ENCODE measurements at places on chromosomes 11 and 22.

- DNase-seq = no peak
Measured at GRCh38 chr11:44557464-44557863, 8.0 kb upstream of the CD82 start.

DNA sequence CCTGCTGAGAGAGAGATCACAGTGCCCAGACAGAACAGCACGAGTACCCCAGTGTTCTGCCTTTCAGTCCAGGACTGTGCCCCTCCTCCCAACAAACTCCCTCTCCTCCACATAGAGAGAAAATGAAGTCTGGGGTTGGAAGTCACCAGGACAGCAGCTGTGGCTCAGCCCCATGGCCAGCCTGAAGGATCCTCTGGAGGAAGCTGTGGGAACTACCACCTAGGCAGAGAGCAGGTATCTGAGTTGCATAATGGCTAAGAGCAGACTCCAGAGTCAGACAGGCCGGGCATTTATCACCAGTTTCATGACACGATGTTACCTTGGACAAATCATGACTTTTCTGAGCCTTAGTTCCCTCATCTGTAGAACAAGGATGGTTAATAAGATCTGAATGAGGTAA lies 61.2 kb upstream of the RRAS2 start:
- DNase-seq = no peak

DNA sequence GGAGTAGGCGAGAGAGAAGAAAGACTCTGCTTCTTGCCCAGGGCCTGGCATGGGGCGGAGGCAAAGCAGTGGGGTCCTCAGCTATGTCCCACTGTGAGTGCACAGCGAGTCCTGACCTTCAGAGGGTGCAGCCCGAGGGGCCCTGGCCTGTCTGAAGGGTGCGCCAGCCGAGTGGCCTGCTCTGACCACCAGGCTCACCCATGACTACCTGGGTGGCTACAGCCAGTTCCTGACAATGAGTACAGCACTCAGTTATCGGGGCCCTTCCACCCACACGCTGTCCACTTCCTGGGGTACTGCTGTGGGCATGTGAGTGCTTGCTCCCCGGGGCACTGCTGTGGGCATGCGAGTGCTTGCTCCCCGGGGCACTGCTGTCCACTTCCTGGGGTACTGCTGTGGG lies 74.1 kb upstream of the B3GAT1 start:
- DNase-seq = no peak

DNA sequence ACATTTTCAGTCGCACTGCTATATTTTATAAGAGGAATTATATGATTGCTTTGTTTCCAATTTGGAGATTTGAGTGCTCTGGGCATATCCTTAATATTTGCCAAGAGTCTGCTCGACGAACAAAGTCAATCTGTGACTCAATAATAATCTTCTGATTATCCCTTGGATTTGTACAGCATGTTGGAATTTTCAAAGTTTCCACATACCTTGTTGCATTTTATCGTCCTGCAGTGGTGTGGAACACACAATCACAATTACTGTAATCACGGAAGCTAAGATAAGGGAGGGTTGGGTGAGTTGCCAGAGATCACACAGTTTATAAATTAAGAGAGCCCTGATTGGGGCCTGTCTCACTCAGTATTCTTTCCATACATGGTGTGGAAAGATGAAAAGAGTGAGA lies 189.3 kb downstream of the GUCY1A2 start:
- no peak for DNase-seq

GRCh38 chr22:29328566-29329500 lies 13.3 kb upstream of the RASL10A start:
- no peak for DNase-seq

DNA sequence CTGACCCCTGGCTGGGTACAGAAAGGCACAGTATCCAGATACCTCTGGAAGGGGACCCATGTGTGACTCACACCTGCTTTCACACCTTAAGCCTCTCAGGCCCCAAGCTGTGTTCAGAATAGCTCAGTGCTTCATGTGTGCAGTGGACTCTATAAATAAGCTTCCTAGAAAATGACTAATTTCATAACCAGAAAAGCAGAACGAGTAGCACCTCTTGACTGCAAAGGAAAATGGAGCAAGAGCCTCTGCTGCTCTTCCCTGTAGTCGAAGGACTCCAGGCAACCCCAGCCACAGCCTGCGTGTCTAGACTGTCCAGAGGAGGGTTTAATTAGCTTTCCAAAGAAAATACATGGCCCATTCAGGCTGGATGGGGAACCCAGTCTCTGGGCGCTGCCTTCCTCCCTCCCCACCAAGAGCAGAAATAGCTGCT lies 23.1 kb downstream of the PTPN5 start:
- DNase-seq = no peak

- DNase-seq = no peak
Measured at GRCh38 chr11:102036757-102037156, 10.5 kb upstream of the CFAP300 start.

DNA sequence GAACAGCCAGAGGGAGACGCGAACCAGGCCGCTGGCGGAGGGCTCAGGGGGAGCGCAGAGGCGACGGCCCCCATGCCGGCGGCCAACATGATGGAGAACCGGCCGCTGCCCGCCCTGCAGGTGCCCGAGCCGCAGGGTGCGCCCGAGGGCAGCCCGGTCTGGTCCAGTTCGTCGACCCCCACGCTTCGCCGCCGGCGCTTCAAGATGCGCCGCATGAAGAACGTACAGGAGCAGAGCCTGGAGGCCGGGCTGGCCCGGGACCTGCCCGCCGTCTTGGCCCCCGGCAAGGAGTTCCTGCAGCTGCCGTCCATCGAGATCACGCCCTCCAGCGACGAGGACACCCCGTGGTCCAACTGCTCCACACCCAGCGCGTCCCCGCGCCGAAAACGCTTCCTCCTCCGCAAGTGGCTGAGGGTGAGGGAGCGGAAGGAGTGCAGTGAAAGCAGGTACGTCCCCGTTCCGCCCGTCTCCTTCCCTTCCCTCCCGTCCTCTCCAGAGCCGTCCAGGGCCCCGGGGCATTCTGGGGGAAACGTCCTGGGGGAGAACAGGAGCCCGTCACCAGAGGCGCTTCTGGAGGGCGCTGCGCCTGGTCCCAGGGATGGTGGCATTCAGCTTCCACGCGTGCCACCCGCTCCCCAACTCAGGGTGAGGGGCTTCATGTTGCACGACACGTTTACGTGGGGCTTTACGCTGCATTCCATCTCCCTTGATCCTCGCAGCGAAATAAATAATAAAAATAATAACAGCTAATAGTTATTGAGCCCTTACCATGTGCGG lies 840 bp downstream of the GRAMD1B start:
- peak; percentile 79 for DNase-seq

- no peak for DNase-seq
Measured at GRCh38 chr22:49961005-49961600, 531 bp downstream of the PIM3 start.

DNA sequence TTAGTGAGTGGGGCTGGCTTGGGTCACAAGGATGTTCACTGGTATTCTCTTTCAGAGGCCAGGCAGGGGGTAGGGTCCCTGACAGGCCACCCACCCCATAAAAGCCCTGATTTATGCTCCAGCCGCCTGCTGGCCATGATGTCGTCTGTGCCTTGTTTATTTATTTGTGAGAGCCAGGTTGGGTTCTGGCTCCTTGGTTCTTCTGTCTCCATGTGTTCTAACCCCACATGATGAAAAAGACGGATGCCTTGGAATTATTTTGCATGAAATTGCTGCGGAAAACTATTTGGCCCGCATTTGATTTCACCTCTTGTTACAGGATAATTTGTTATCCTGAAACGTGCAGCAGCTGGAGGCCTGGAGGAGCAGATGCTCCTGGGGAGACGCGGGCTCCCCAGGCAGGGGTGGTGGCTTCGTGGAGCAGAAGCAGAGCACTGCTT lies 46.3 kb upstream of the WNT11 start:
- no peak for DNase-seq

DNA sequence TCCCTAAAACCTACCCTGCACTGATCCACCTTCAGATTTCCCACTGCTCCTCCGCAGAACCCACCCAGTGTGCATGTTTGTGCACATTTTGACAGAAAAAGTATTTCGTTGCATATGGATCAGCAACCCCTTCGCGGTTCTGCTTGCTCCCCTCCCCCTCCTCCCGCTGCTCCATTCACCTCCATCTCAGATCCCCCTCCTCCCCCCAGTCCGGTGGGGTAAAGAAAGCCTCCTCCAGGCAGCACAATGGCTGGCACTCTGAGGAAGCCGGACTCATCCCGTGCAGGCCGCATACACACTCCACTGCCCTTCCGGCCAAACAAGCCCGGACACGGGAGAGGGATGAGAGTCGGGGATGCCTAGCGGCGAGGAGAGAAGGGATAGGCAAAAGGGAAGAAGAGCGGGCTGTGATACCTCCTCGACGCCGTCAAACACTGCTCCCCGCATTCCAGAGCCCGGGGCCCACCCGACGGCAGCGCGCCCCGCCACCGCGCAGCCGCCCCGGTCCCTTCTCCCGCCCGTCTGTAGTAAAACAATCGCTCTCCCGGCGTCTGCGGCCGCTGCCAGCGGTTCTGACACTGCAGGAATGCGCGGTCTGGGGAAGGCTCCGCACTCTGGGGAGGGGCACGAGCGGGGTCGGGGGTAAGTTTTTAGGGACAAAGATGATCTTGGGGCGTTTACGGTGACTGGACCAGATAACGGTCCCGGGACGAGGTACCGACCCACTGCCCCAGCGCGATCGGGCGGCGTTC lies 915 bp downstream of the FEZ1 start:
- peak; percentile 54 for DNase-seq

DNA sequence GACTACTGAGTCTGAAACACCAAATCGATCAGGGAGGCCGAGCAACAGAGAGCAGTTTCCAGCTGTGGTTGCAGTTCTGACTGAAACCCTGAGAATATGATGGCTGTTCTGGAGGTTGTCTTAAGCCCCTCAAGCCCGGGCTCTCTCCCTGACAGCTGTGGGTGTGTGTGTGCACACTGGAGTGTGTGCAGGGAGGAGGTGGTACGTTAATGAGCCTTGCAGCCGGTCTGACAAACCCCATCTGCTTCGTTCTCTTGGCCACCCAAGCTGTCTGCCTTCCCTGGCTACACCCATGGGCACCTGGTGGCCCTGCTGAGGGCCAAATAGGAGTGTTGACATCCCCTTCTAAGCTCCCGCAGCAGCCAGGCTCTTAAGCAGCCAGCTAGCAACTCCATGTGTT lies 189.8 kb downstream of the KIRREL3 start:
- no peak for DNase-seq

- DNase-seq = no peak
Measured at GRCh38 chr11:78901831-78902230, 327.2 kb upstream of the NARS2 start.

GRCh38 chr11:112614605-112615004 lies 346.6 kb upstream of the NCAM1 start:
- no peak for DNase-seq

DNA sequence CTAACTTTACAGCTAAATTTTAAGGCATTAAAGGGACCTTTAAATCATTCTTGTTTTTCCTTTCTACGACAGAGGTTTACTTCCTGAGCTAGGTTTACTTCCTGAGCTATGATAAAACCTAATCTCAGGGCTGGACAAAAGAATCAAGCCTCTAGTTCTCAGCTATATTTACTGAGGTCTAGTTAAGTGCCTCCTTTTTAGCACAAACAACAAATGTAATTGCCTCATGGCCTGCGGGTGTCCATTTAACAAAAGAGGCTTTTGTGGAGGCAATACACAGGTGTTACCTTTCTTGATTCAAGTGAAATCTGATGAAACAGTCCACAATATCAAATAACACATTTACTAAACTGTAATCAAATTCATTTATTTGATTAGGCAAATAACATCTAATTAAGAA lies 67.3 kb downstream of the IMMP1L start:
- DNase-seq = no peak

GRCh38 chr11:19923626-19924025 lies 211.0 kb downstream of the NAV2 start:
- no peak for DNase-seq

DNA sequence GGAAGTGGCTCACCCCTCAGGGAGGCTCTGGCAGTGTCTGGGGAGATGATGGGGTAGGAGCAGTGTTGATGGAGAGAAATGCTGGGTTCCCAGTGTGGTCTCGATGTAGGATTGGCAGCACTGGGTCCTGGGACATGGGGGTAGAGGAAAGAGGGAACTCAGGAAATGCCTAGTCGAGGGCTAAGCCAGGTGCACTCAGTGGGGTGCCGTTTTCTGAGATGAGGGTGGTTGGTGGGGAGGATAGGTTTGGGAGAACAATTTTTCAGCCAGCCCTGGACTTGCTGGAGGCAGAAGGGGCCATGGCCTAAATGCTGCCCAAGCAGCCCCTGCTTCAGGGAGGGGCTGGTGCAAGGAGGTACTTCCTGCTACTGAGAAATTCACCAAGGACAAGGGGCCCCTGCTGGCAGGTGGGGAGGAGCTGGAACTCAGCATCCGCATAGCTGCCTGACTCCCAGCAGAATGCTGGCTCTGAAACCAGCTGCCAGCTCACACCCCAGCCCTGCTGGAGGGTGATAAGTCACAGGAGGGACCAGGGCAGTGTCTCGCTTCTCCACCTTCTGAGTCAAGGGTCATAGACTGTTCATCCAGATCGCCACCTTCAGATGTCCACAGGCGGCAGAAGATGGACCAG lies 6.0 kb downstream of the CCDC157 start:
- DNase-seq = peak; percentile 30

DNA sequence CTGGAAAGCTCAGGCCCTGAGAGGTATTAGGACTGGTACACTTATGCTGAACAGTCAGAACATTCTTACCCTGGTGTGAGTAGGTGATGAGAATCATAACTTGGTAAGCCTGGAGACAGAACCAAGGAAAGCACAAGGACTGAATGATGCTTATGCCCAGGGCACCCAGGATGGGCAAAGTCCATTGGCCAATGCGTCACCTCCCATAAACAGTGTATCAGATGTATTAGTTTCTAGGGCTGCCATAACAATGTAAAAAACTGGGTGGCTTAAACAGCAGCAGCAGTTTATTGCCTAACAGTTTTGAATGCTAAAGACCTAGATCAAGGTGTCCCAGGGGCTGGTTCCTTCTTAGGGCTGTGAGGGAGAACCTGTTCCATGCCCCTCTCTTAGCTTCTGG lies 107.0 kb downstream of the FAR1 start:
- no peak for DNase-seq

DNA sequence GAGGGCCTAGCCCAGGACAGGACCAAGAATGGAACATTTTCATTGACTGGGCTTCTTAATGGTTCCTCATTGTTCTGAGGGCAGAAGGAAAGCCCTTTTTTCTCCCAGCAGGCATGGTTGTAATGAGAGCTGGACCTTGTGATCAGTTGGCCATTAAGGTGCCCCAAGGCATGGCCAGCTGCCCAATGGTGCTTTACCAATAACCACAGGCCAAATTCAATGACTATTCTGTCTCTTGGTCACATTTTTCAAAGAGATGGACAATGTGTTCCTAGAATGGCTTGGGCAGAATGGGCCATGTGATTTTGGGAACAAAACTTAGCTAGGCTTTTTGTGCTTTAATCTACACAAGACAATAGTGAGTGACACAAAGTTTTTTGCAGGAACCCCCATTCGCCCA lies 7.3 kb downstream of the NAV2 start:
- no peak for DNase-seq

- peak; percentile 89 for DNase-seq
Measured at GRCh38 chr11:93844568-93844967, 5.8 kb downstream of the VSTM5 start.

- peak; percentile 36 for DNase-seq
Measured at GRCh38 chr11:72738199-72739141, 13.7 kb downstream of the ARAP1 start.
